Psoas muscle (tissue), 8 donors: ENCODE measurements at places on chromosomes 2 and 18. TPM values are rescaled to one million over a fixed set of nuclear protein-coding genes. Genes with fewer than 3 reads are reported as not detected.

GDF7 gene
- 0.04 TPM for total RNA-seq

- DNase-seq = no peak
- no peak overlapping the region for H3K27ac ChIP-seq
- H3K4me1 ChIP-seq = no peaks in the 10 kb centered on the region
- H3K36me3 ChIP-seq = no peaks in the 10 kb centered on the region
These were observed 27.7 kb downstream of the SDC1 start for GRCh38 chr2:20197192-20197591.

CHRNG gene
- 94.1 TPM for total RNA-seq

- H3K36me3 ChIP-seq = no peaks in the 10 kb centered on the region
- H3K4me3 ChIP-seq = no peak overlapping the region
- H3K27me3 ChIP-seq = no peaks in the 10 kb centered on the region
- H3K4me1 ChIP-seq = no peaks in the 10 kb centered on the region
These were observed 1539.7 kb upstream of the ACVR2A start for GRCh38 chr2:146305164-146305563.

GRCh38 chr2:112073875-112074274, 18.8 kb downstream of the TMEM87B start:
- H3K36me3 ChIP-seq = no peaks in the 10 kb centered on the region
- no peak overlapping the region for H3K4me3 ChIP-seq
- no peak overlapping the region for H3K27ac ChIP-seq
- DNase-seq = no peak
- no peaks in the 10 kb centered on the region for H3K27me3 ChIP-seq
- H3K4me1 ChIP-seq = peaks cover 5% of the 10 kb centered on the region

GRCh38 chr18:48946329-48946835, 4.4 kb downstream of the SMAD7 start:
- H3K27me3 ChIP-seq = no peaks in the 10 kb centered on the region
- H3K36me3 ChIP-seq = peaks cover 11% of the 10 kb centered on the region
- H3K27ac ChIP-seq = peak overlapping the region; percentile 99
- peak overlapping the region; percentile 79 for H3K4me3 ChIP-seq
- peaks cover 68% of the 10 kb centered on the region for H3K4me1 ChIP-seq
- no peak for DNase-seq

DNA sequence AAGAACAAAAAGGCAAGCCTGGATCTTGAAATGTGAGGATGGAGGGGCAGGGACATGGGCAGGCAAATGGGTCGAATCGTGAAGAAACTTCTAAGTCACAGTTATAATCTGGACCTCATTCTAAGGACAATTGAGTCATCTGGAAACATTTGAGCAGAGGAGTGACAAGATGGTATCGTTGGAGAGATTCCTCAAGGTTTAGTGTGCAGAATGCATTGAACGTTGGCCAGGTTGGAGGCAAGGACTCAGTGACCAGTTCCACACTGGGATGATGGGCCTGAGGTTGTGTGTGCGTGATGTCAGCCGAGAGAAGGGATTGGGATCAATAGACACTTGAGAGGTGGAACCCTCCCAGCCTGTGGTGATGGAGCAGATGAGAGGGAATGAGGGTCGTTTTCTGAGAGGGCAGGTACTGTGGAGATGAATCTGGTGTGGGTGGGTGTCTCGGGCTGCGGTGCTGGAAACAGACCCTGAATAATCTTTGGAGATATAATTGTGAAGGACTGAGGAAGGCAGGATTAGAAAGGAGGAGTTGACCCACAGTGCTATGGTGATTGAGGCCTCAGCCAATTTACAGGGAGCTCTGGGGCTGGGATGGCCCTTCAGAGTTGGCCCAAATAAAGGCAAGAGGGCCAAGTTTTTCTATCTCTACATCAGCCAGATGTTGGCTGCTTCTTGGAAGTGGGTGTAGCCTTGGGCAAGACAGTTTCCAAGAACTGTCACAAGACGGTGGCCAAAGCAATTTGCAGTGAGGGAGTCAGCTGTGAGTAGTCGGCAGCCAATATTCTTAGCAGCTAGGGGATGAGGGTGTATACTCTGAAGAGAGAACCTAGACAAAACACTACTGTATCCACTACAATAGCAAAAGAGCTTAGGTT, 5.8 kb upstream of the ZNF532 start:
- H3K4me1 ChIP-seq = peaks cover 42% of the 10 kb centered on the region
- H3K27me3 ChIP-seq = no peaks in the 10 kb centered on the region
- peak overlapping the region; percentile 99 for H3K27ac ChIP-seq
- no peak overlapping the region for H3K4me3 ChIP-seq

DNA sequence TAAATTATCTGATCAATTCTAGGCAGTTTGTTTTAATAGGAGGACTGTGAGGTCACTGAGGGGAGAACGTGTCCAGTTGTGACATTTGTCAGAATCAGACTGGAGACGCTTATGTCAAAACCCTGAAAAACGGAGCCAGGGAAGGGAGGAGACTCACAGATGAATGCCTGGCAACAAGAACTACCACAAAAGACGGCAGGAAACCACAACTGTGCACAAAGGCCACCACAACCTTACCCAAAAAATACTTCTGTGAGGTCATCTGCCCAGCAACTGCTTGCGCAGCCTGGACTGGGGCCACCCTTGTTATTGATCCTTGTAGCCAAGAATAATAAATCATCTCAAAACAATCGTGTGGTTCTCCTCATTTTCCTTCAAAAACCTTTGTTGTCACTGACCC, 173.0 kb upstream of the ALKAL2 start:
- no peaks in the 10 kb centered on the region for H3K27me3 ChIP-seq
- DNase-seq = no peak
- H3K36me3 ChIP-seq = no peaks in the 10 kb centered on the region
- H3K4me3 ChIP-seq = no peak overlapping the region
- no peak overlapping the region for H3K27ac ChIP-seq

RGPD3 gene
- not detected for total RNA-seq

EMILIN1 gene
- 6.1 TPM for total RNA-seq

TLX2 gene
- total RNA-seq = not detected

GRCh38 chr2:44295633-44296359, 20.5 kb downstream of the SLC3A1 start:
- H3K27ac ChIP-seq = no peak overlapping the region
- H3K36me3 ChIP-seq = no peaks in the 10 kb centered on the region
- H3K4me3 ChIP-seq = no peak overlapping the region
- H3K27me3 ChIP-seq = no peaks in the 10 kb centered on the region
- no peak for DNase-seq
- H3K4me1 ChIP-seq = peaks cover 13% of the 10 kb centered on the region

ABHD1 gene
- total RNA-seq = 3.6 TPM

DNA sequence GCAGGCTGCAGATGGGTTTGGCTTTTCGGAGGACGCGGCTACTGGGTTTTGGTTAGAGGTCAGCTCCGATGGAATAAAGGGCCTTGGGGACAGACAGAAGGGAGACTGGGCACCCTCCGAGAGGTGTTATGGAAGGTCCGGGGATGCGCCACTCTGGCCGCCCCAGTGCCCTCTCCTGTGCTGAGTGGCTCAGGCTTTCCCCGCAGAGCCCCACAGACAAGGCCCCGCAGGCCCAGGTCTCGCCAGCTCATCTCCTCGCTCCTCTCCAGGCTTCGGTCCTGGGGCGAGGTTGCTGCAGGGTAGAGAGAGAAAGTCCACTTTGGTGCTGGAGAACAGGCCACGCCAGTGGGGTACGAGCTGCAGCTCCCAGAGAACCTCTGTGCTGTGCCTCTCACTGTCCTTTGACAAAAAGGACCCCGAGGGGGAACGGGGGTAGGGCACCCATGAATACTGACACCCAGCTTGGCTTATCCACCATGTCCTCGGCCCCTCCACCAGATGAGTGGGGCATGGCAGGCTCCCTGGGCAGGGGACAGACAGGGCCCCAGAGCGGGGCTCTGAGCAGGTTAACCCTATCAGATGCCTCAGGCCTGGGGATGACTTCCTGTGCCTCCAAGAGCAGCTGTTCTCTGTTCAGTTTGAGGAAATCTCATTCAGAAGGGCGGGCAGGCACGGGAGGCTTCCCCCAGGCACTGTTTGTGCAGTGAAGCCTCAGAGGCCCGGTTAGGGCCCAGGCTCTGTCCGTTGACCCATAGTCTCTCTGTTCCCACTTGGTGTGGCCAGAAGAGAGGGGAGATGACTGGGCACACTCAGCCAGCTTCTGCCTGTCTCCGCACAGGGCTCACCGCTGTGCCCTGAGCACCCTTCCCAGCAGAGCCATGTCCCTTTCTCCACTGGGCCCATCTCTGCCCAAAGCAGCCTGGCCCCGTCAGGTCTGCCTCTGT, 15.7 kb upstream of the CNNM3 start:
- peak overlapping the region; percentile 80 for H3K27ac ChIP-seq
- H3K36me3 ChIP-seq = no peaks in the 10 kb centered on the region
- no peak overlapping the region for H3K4me3 ChIP-seq
- H3K27me3 ChIP-seq = no peaks in the 10 kb centered on the region
- H3K4me1 ChIP-seq = peaks cover 8% of the 10 kb centered on the region

GRCh38 chr2:24404491-24404921, 44.2 kb upstream of the ITSN2 start:
- peaks cover 2% of the 10 kb centered on the region for H3K27me3 ChIP-seq
- H3K36me3 ChIP-seq = no peaks in the 10 kb centered on the region
- H3K4me1 ChIP-seq = peaks cover 5% of the 10 kb centered on the region
- peak overlapping the region; percentile 64 for H3K27ac ChIP-seq

DNA sequence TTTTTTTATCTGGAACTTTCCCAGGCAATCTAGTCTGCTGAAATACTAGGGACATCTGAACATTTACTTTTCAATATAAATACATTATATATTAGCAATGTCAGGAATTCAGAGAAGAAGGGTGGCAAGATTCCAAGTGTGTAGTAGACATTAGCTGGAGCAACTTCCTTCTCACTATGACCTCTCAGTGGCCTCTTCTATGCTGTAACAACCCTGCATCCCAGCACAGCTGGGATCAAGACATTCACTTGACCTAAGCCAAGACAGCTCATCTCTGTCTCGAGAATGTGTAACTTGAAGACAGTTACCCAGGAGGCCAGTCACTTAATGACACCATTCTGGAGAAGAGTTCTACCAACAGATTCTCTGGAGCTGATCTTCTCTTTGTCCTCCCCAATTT, 61.7 kb upstream of the RALBP1 start:
- H3K27ac ChIP-seq = no peak overlapping the region
- H3K4me1 ChIP-seq = peaks cover 11% of the 10 kb centered on the region
- no peaks in the 10 kb centered on the region for H3K36me3 ChIP-seq
- DNase-seq = no peak
- no peak overlapping the region for H3K4me3 ChIP-seq

UGT1A10 gene
- not detected for total RNA-seq

C2orf66 gene
- not detected for total RNA-seq

SERPINB11 gene
- total RNA-seq = not detected

- no peaks in the 10 kb centered on the region for H3K36me3 ChIP-seq
- peak; percentile 16 for DNase-seq
- no peaks in the 10 kb centered on the region for H3K4me1 ChIP-seq
These were observed 81.3 kb upstream of the HPCAL1 start for GRCh38 chr2:10221443-10221842.

- H3K4me1 ChIP-seq = no peaks in the 10 kb centered on the region
- no peak for DNase-seq
- H3K36me3 ChIP-seq = no peaks in the 10 kb centered on the region
- H3K4me3 ChIP-seq = no peak overlapping the region
These were observed 119.5 kb upstream of the SNTG2 start for GRCh38 chr2:831225-831536.

SP9 gene
- total RNA-seq = 0.58 TPM

HOXD3 gene
- 3.8 TPM for total RNA-seq

CFAP221 gene
- not detected for total RNA-seq

DNA sequence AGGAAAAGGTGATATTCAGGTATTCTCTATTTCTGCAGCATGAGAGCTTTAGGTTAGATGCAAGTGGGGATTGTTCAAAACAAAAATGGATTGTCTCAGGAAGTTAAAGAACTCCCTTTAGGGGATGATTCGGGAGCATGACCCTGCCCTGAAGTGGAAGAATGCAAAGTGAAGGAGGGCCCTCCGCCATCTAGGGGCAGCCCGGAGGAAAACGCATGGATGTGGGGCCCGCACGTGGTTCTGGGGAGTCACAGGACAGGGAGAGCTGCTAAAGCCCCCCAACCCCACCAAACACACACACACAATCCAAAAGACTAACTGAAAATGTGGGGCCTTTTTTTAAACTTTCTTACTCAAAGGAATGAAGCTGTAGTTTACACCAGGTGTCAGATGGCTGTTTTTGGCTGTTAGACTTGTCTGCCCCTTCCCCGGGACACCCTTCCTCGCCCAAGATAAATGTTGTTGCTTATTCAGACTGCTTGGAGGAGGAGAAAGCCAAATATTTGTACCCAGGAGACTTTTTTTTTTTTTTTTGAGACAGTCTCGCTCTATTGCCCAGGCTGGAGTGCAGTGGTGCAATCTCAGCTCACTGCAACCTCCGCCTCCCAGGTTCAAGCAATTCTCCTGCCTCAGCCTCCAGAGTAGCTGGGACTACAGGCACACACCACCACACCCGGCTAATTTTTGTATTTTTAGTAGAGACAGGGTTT, 78.8 kb downstream of the HNRNPLL start:
- DNase-seq = no peak
- H3K27ac ChIP-seq = peak overlapping the region; percentile 62
- no peaks in the 10 kb centered on the region for H3K36me3 ChIP-seq
- no peak overlapping the region for H3K4me3 ChIP-seq

DNA sequence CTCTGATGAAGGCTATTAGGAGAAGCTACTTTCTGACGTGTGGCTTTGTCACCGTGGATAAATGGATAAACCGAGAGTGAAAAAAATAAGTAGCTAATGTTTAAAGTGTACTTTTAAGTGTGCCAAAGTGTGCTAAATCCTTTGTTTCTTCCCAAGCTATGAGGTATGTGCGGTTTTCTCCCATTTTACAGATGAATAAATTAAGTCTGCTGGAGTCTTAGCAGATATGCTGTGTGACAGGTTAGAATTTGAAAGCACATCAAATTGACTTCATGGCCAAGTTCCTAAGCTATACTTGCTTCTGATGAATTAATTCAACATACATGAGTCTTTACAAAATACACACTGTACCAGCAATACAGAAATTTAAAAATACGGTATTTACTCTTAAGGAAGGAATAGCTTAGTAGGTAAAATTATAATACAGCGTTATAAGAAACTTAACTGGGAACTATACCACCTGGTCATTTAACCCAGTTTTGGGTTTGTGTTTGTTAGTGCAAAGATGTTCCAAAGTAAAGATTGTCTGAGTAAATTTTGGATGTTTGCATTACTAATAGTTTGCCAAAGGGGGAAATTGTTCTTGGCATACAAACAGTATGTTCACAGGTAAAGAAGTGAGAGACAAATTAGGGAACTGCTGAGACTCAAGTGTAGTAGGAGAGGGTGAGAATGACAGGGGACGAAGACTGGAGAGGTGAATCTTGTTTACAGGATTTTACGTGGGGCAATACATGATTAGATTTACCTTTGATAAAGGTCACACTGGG, 1.4 kb downstream of the AGPS start:
- peak overlapping the region; percentile 86 for H3K27ac ChIP-seq
- peak overlapping the region; percentile 93 for H3K4me3 ChIP-seq
- H3K4me1 ChIP-seq = peaks cover 52% of the 10 kb centered on the region
- no peaks in the 10 kb centered on the region for H3K36me3 ChIP-seq
- no peak for DNase-seq

GRCh38 chr2:161976917-161977316, 97.1 kb downstream of the DPP4 start:
- no peak overlapping the region for H3K27ac ChIP-seq
- H3K4me1 ChIP-seq = no peaks in the 10 kb centered on the region
- H3K36me3 ChIP-seq = no peaks in the 10 kb centered on the region
- H3K27me3 ChIP-seq = no peaks in the 10 kb centered on the region
- no peak for DNase-seq
